ENCODE measurements at places on chromosomes 4 and X.

DNA sequence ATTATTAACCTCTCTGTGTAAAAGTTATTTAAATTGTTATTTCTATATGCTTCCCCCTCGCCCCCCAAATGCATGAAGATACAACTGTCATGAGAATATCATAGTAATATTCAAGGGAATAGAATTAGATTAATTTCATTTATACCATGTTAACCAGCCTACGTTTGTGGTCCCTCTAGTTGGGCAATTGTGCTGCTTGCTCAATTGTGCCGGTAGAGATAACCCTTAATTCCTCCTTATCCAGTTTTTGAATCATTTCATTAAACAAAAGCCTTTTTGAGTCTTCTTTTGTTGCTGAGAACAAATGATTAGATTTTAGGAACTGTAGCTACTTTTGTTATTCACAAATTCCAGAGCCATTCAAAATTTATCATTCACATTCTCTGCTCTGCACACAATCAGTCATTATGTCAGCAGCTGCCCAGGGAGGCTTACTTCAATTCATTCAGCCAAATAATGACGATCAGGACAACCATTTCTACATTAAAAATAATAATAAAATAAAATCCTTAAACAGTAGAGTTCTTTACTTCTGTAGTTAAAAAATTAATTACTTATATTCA is 98.1 kb downstream of the ADGRL3 start:
- no peak for DNase-seq

GRCh38 chr4:116881077-116881476 is 204.3 kb downstream of the TRAM1L1 start:
- no peak for DNase-seq

- DNase-seq: no peak
Measured at GRCh38 chrX:82813671-82814078, 694.4 kb upstream of the POU3F4 start.

GRCh38 chr4:87982446-87983010 is 7.0 kb downstream of the SPP1 start:
- DNase-seq: no peak

- DNase-seq: no peak
Measured at GRCh38 chrX:139209342-139209741, 321.2 kb upstream of the F9 start.

DNA sequence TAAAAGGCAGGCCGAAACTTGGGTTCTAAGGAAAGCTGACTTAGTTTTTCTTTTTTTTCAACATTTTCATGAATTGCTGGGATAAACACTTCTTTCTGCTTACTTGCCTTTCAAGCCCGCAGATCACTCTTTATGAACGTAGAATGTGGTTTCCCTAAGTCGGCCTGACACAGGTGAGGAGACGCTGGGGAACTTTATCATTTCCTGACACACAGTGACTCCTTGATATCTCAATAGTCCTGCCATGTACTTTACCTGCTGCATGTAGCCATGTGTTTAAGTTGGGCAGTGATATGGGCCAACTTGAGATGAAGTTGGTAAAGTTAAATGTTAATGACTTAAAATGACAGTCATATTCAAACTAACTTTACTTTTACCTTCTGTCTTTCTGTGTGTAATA is 26.6 kb upstream of the SNCA start:
- no peak for DNase-seq

DNA sequence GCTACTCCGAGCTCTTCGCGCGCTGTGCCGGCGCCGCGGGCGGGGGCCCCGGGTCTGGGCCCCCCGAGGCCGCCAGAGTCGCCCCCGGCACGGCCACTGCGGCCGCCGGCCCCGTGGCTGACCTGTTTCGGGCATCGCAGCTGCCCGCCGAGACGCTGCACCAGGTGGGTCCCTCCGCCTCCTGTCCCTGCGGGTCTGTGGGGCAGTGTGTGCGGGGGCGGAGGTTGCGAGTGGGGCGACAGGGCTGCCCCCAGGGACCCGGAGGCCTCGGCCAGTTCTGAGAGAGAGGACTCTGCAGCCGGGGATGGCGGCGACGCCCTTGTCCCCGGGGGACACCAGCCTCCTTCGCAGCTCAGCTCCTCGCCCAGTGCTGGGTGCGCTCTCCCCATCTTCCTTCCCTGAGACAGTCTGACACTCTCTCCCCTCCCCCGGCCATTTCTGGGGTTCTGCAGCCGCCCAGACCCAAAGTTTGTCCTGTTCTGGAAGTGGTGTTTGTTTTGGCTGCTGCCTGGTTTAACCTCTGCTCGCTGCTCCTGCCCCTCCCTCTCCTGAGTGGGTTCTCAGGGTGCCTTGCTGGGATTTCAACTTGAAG is 609 bp downstream of the REPS2 start:
- DNase-seq: no peak

GRCh38 chrX:133444952-133445831 is 29.9 kb upstream of the GPC4 start:
- DNase-seq: no peak

DNA sequence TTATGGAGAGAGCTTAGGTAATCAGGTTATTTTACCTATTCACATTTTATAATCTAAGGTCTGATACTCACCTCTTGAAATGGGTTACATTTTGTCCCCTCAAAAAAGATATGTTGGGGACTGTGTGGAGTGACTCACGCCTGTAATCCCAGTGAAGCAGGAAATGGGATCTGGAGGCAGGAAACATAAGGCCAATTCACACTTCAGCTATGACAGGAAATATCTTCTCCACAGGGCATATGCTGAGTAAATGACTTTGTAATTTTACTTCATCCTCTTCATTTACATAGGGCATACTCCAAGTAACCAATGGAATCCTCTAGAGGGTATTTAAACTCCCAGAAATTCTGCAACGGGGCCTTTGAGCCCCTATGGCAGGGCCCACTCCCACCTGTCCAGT is 54.8 kb upstream of the ZMAT1 start:
- no peak for DNase-seq

- no peak for DNase-seq
Measured at GRCh38 chrX:56947699-56948098, 47.6 kb downstream of the SPIN3 start.

DNA sequence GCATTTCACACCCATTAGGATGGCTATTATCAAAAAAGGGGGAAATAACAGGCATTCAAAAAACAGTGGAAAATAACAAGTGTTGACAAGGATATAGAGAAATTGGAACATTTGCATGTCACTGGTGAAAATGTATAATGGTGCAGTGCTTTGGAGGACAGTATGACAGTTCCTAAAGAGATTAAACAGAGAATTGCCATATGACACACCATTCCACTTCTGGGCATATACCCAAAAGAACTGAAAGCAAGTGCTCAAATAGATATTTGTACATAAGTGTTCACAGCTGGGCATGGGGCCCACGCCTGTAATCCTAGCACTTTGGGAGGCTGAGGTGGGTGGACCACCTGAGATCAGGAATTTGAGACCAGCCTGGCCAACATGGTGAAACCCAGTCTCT is 348.1 kb downstream of the NR3C2 start:
- DNase-seq: no peak

DNA sequence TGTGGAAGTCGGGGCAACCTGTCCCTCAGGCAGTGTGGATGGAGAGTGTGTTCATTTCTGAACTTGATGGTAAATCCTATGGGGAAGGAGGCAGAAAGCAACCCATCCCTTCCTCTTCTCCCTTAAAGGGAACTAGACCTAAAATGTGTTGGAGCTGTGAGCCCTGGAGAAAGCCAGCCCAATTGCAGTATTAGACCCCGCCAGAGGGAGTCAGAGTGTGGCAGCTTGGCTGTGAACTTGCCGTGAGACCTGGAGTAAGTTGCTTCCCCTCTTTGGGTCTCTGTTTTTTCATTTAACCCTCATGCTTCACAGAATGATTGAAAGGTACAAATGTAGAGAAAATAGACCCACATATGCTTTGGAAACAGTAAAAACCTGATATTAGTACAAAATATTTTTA is 108.7 kb upstream of the PAK3 start:
- DNase-seq: no peak

- no peak for DNase-seq
Measured at GRCh38 chrX:17741123-17741511, 3.8 kb downstream of the SCML1 start.

DNA sequence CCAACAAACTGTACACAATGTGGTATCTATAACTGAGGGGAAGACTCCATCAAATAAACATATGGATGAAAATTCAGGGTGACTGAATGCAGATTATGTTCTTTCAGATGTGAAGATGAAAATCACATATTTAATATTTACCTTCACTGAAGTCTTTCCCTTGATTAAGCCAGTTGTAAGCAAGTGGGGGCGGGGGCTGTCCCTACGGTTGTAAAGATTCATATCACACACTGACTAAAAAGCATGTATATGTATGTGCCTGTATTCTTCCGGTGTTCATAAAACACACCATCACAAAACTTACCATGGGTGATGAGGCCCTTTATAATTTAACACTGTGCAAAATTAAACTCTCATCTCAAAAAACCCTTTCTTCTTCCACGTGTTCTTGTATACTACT is 1.3 kb downstream of the TAB3 start:
- no peak for DNase-seq

GRCh38 chr4:59818656-59819055 is 1381.5 kb upstream of the ADGRL3 start:
- DNase-seq: no peak

DNA sequence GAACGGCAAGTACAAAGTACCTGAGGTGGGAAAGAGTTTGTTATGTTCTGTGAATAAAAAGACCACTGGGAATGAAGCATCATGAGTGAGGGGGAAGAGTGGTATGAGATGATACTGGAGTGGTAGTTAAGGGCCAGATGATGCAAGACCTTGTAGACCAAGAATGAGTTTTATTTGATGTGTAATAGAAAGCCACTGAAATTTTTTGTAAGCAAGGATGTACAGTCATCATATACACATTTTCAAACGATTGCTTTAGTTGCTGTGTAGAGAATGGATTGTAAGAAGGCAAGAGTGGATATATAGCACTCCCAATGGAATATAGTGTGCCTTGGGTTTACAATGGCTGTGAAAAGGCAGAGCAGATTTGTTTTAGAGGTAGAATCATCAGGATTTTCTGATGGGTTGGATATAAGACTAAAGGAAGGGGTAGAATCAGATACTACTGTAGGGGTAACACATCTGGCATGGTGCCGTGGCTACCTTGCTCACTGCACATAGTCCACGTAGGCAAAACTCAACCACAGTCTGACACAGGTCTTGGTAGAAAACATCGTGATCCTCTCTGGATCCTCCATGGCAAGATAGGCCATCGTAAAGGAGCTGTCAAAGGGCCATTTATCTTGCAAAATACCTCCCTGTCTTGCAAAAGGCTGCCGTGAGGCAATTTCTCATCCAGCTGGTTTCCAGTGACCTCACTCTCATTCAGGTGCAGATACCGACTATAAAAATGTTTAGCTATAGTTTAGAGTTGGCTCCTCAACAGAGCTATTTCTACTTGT is 14.9 kb downstream of the TIFA start:
- DNase-seq: no peak

DNA sequence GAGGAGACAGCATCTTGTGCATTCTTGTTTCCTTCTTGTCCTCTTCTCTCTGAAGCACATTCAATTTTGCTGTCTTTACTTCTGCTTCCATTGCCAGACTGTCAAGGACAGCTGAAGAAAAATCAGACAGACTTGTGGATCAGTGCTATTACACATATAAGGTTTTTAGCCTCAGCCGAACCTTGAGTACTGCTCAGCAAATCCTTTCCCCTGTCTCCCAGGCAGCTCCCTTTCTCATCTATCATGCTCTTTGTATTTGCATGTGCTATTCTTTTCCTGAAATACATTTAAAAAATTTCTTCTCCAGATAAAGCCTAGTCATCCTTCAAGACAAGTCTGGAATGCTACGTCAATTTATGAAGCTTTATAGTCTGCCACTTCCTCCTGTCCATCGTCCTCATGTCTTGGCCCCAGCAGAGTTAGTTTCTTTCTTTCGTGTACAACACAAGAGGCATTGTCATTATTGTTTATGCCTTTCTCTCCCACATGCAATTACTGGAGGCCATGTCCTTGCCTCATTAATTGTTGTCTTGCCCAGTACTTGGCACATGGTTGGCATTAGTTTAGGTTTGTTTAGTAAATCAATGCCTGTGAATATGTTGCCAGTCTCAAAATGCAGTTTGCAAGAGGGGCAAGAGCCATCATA is 45.1 kb downstream of the ADGRL3 start:
- no peak for DNase-seq

DNA sequence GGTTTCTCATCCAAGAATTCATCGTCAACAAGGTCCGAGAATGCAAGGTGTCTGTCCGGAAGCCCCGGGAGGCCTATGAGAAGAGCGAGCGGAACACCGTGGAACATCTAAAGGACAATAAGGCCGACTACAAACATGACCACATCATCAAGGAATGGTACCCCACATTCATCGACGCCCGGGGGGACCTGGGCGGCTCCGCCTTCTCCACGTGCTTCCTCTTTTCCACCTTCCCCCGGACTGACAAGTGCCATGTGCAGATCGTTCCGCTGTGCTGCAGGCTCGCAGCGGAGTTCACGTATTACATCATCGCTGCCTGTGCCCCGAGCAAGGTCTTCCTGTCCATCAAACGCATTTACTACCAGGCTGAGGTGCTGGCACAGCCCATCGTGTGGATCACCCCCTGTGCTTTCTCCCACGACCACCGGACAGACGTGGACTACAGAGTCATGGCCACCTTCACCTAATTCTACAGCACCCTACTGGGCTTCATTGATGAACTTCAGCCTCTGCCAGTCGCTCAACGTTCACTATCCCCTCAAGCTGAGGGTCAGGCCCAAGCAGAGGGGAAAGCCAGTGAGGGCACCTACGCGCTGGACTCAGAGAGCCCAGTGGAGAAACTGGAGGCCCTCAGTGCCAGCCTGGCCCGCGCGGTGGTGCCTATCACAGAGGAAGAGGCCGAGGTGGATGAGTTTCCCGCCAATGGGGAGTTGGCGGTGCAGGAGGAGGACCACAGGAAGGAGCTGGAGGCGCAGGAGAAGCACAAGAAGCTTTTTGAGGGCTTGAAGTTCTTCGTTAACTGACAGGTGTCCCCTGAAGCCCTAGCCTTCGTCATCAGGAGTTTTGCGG is 125.9 kb upstream of the PABPC4L start:
- DNase-seq: no peak

DNA sequence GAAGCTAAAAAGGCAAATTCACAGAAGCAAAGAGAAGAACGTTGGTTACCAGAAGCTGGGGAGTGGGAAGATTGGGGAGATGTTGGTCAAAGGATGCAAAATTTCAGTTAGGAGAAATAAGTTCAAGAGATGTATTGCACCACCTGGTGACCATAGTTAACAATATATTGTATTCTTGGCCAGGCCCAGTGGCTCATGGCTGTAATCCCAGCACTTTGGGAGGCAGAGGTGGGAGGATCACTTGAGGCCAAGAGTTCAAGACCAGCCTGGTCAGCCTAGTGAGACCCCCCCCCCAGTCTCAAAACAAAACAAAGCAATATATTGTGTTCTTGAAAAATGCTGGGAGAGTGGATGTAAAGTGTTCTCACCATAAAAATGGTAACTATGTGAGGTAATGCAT is 67.9 kb downstream of the TAB3 start:
- DNase-seq: no peak

DNA sequence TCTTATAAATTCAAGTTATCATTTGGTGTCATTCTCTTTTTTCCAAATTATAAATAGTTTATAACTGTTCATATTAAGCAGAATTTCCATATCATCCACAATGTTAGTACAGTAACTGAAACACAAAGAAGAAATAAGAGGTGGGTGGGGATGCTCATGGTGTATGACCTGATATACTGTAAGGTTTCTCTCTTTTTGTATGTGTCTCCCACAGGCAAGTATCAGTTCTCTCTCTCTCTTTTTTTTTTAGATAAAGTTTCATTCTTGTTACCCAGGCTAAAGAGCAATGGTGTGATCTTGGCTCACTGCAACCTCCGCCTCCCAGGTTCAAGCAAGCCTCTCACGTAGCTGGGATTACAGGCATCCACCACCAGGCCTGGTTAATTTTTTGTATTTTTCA is 43.7 kb upstream of the UGT2A3 start:
- no peak for DNase-seq

GRCh38 chr4:65083076-65083475 is 587.2 kb downstream of the EPHA5 start:
- no peak for DNase-seq

All from cortex of kidney (tissue), 1 donor.